Esophagus muscularis mucosa (tissue), 4 donors: ENCODE measurements at places on chromosomes 1 and 21. TPM values are rescaled to one million over a fixed set of nuclear protein-coding genes. Genes with fewer than 3 reads are reported as not detected.

DNA sequence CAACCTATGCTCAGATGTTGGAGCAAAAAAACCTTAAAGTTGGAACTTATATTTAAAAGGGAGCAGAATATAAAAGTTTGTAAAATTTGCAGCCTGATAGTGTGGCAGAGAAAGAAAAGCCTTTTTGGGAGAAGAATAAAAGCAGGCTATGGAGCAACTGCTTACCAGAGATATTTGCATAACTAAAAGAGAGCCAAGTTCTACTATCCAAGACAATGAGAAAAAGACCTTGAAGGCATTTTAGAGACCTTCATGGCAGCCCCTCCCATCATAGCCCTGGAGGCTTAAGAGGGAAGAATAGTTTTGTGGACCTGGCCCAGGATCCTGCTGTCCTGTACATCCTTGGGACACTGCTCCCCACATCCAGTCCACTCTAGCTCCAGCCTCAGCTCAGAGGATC, 312.5 kb upstream of the ZRANB2 start:
- DNase-seq, result no peak

GRCh38 chr1:109479311-109479710, 4.4 kb upstream of the ATXN7L2 start:
- DNase-seq, result no peak

DNA sequence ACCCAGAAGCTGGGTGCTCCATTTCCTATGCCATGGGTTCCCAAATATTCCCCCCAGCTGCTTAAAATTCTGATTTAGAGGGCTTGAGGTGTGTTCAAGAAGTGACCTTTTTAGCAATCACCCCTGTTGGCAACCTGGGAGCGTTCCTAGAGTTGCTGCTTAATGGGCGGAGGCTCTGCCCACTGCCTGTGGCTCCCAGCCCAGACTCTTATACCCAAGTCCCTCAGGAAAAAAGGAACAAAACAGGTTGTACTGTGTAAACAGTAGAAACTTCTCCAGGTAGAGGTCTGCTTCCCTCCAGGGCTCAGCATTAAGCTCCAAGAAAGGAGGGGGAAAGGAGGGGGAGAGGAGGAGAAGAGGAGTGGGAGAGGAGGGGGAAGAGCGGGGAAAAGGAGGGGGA, 14.6 kb upstream of the TENT5C start:
- DNase-seq, result no peak

DNA sequence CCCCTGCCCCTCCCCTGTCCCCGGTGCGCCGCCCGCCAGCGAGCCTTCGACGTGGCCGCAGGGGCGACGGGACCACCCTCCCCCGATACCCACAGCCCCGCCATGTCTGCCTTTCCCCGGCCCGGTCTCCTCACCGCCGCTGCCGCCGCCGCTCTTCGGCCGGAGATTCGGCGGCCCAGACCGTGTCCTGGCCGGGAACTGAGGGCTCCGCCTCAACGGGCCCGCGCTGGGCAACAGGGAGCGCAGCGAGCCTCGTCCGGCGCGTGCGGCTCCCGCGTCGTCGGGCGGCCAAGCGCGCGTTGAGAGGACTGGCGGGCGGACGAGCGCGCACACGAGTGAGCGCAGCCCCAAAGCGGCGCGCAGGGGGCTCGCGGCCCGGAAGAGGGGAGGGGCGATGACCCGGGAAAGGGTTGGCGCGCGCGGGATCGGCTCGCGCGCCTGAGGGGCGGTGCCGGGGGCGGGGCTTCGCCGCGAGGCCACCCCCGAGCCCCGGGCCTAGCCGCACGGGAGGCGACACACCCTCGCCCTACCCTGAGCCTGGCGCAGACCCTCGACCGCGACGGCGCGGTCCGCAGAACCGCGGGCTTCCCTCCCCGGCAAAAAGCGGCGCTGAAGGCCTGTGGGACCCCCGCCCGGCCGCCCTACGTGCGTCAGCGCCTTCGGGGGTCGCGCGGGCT, at the start of gene BTG3:
Gene BTG3 (minus strand): TSS at position 337 of the 677 bp plus-strand sequence. CDS start 3,757 bp downstream, outside the sequence.
- DNase-seq, result no peak

DNA sequence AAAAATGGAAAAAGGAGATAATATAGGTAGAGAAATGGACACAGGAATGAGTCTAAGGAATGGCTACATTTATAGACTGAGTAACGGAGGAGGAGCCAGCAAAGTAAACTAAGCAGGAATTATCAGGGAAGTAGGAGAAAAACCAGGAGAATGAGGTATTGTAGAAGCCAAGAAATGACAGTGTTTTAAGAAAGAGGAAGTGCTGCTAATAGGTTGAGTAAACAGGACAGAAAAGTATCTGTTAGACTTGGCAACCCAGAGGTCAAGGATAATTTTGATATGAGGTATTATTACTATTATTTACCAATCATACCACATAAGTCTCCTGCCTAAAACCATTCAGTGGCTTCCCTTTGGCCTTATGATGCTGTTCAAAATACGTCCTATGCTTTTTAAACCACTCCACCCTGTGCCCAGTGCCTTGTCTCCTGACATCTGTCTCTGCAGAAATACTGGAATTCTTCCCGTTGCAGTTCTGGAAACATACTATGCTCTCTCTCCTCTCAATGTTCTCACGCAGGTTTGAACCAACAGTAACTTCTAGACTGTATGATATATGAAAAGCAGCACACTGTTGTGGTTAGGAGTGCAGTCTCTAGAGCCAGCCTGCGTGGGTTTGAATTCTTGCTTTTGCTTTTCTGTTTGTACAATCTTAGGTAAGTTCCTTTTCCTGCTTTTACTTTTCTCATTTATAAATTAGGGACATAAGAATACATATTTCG, 24.6 kb upstream of the NEK7 start:
- no peak for DNase-seq

Gene ORC1
- total RNA-seq, result 0.32 TPM

Gene DRAXIN
- total RNA-seq, result under 0.01 TPM

Gene NKAIN1
- not detected for total RNA-seq

Gene FAM3B
- total RNA-seq, result not detected

Gene PTPN14
- total RNA-seq, result 48.5 TPM
